HL-60 (cell line): ENCODE measurements at places on chromosomes 7 and 10.

DNA sequence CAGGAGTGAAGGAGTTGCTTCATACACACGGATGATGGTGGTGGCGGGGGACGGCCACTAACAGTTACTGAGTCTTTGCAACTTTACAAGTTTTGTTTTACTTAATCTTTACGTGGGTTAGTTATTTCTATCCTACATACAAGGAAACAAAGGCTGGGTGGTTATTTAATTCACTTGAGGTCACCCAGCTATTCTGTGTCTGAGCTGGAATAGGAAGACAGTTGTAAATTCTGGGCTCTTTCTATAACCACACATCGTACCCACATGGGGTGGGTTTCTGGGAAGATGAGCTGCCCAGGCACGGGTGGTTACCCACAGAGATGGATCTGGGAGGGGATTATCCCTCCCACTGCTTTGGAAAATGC lies 137.9 kb downstream of the ANLN start:
- DNase-seq: no peak

- DNase-seq: no peak
Observed at GRCh38 chr7:69908454-69908853, 310.2 kb downstream of the AUTS2 start.

DNA sequence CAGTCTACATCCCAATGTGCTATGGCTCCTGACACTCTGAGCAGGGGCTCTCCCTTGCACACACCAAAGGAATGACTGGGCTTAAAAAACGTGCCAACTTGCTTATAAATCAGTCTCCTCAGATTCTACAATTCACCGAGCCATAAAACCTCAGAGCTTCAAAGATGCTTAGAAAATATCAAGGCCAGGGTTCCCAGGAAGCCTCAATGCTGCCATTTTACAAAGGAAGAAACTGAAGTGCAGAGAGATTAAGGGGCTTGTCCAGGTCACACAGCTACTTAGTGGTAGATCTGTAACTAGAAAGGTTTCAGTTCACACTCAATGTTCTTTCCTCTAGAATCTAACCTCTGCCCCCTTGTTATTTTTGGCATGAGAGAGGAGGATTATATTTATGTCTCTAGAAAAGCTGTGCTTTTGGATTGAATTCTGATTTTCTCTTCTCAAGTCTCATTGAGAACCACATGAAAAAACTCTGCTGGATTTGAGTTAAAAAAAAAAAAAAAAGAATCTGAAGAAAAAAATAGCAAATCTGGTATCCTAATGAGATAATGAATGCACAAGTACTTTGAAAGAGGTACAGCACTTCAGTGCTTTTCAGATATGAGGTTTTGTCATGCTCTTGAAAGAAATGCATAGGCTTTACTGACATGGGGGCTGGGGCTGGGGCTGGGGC lies 22.3 kb upstream of the TSPAN33 start:
- no peak for DNase-seq

- DNase-seq: no peak
Observed at GRCh38 chr7:43351683-43352082, 231.2 kb upstream of the STK17A start.

DNA sequence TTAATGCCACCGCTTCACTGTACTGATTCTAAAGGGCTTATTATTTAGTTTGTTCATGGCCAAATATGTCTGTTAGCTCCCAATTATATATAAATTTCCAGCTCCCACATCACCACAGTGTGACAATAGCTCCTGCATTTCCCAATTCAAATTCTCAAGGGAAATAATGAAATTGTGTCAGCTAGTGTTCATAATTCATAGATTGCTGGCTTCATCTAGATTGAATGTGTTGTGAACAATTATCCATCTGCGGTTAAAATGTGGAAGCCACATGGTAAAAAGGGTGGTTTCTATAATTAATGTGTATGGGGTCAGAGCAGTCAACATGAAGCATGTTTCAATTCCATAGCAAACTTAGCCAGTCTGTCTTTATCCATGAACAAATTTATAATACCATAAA lies 154.3 kb downstream of the SEMA3E start:
- DNase-seq: no peak

DNA sequence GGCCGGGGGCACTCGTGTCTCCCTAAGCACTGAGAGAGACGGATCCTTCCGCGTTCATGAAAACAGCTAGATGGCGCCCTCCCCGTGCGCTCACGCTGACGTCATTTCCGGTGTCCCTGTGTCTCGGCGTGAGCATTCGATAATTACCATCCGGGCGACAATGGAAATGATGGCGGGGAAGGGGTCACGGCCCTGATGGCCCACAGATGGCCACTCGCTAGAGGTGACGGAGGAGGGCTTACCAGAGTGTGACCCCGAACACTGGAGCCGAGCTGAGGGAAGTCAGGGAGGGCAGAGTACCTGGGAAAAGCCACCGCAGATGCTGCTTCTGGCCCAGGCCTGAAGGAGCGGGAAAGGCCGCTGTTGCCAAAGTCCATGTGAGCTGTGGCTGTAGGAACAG lies 222.9 kb downstream of the TCERG1L start:
- DNase-seq: no peak

DNA sequence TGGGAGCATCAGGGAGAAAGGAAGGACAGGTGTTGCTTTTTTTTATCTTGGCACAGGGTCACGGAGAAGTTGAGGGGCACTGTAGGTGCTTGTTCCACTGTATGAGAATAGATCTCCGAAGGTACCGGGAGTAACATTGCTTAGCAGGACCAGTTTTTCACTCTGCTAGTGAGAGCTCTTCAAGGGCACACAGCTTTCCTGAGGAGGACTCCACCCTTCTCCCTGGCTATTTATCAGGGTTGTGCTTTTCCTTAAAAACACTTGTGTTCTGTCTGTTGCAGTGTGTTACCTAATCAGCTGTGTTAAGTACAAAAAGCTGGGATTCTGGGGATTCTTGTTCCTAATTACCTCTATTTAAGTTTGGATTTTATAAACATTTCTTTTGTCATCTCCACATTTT lies 160.5 kb downstream of the SND1 start:
- DNase-seq: no peak

DNA sequence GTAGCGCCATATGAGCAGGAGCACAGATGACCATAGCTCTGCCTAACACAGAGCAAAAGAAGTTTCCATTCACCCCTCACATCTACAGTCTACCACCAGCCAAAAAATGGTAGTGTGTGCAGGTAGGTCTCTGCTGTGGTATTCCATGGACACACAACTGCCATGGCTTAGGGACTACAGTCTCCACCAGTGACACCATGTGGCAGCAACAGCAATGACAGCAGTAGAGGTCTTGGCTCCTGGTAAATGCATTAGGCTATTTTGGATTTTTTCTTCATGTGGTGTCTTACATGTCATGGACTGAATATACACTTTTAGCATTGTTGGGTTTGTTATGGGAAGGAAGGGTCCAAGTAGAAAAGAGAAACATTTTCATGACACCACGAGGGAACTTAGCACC lies 70.1 kb upstream of the CABCOCO1 start:
- DNase-seq: no peak

DNA sequence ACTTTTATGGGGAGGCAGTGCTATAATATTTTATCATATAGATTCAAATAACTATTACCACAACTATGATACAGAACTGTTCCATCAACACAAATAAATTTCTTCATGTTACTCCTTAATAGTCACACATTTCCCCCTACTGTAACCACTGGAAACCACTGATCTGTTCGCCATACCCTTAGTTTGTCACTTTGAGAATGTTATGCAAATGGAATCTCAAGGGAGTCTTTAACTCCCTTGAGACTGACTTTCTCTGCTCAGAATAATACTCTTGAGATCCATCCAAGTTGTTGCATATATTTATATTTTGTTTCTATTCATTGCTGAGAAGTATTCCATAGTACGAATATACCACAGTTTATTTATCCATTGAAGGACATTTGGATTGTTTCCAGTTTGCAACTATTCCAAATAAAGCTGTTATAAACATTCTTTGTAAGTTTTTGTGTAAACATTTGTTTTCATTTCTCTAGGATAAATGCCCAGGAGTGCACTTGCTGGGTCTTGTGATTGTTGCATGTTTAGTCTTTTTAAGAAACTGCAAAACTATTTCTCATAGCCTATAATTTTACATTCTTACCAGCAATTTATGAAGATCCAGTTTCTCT lies 19.7 kb upstream of the PON2 start:
- no peak for DNase-seq

DNA sequence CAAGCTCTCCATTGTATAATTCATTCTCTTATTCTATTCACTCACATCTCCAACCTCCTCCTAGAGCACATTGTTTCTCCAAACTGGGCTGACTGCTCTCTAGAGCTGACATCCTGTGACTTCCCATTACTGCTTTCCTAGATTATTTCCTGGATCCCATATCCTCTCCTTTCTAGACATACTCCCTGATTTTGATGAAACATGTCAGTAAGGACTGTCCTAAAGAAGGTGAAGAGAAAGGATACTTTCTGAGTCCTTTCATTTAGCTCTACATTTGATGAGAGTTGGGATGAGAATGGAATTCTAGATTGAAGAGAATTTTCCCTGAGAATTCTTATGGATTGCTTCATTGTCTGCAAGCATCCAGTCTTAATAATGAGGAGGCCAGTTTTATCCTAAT lies 78.8 kb downstream of the CNNM2 start:
- no peak for DNase-seq

GRCh38 chr7:94634502-94634901 lies 21.4 kb downstream of the SGCE start:
- no peak for DNase-seq

- DNase-seq: no peak
Observed at GRCh38 chr7:35365523-35365922, 111.6 kb upstream of the TBX20 start.

GRCh38 chr7:46626261-46626660 lies 705.2 kb upstream of the IGFBP3 start:
- DNase-seq: no peak

GRCh38 chr7:63900394-63901203 lies 98.0 kb upstream of the ZNF722 start:
- peak; percentile 92 for DNase-seq

DNA sequence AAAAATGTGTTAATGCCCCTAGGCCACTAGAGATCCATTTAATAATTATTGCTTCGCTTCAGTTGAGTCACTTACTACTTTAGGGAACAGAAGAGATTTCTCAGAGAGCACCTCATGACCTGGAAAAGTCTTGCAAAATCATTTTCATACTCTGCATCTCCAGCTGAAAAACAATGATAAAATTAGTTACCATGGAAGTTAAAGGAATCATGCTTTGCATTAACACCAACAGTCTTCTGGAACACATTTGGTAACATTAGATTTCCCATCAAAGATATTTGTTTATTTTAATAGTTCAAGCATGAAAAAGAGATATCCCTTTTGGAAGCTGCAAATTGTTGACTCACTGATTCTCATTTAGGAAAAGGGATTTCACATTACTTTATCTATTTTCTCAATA lies 1.8 kb upstream of the STEAP2 start:
- DNase-seq: no peak

DNA sequence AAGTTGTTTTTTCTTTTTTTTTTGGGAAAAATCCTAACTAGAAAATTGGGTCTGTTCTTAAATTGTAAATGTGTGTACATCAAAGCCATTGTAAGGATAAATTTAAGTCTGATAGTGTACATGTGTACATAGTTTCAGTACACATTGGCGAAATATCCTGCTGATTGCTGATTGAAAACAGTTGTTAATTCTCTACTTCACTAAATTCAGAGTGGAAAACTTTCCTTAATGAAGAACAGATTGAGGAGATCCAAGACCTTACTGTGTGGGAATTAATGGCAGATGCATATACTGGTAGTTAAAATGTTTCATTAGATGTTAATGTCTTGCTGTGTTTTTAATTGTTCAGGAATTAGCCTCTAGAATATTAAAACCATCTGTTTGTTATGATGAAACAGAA lies 506.0 kb downstream of the AUTS2 start:
- DNase-seq: no peak

DNA sequence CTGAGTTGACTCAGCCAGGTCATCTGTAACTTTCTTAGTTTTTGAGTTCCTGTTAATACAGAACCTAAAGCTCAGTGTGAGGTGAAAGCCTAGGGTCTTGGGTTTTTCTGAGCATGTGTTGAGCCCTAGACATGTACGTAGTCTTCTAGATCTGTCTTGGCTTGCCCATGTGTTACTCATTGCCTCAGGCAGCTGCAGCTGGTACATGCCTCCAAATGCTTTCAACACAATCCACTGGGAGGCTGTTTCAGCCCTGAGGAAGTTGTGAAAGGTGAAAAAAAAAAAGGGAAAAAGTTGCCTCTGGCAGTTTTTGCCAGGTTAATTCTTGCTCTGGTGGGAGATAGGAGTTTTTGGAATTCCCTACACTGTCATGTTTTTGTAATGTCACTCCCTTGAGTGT lies 134.6 kb downstream of the RNF216 start:
- DNase-seq: no peak

DNA sequence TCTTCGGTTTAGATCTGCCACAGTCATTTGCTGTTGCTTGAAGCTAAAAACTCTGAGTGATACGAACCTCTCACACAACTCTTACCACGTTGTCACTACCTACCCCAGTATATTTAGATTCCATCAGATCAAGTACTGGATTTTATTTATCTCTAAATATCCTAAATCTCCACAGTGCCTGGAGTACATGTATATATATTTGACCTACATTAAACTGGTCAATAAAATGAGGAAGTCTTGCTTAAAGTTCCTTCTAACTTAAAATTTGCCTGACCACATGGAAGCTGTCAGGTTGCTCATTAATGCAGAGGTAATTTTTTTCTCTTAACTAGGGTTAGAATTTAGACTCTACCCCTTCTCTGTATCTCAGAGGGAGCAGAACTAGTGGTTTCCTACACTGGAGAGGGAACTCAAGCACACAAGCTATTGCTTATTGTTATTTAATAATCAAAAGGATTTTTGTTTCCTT lies 3.1 kb upstream of the MACC1 start:
- DNase-seq: peak; percentile 25

GRCh38 chr7:45919231-45919784 lies 1.8 kb downstream of the IGFBP3 start:
- no peak for DNase-seq

DNA sequence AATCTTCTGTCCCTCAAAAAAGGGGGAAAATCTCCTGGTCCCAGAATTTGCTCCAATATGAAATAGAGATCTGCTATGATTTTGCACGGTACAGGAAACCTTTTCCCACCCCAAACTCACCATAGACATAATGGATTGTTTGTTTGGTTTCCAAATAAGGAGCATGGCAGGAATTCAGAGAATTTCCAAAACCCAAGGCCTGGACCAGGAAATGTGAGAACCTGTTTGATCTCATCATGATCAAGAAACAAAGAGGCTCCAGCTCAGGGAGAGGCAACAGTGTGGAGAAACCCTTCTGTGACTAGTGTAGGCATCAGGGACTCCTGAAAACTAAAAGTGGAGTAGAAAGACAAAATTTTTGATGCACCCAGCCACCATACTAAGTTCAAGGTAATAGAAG lies 1548.1 kb upstream of the LRRTM3 start:
- DNase-seq: no peak

- no peak for DNase-seq
Observed at GRCh38 chr7:110974441-110974840, 116.5 kb upstream of the LRRN3 start.

DNA sequence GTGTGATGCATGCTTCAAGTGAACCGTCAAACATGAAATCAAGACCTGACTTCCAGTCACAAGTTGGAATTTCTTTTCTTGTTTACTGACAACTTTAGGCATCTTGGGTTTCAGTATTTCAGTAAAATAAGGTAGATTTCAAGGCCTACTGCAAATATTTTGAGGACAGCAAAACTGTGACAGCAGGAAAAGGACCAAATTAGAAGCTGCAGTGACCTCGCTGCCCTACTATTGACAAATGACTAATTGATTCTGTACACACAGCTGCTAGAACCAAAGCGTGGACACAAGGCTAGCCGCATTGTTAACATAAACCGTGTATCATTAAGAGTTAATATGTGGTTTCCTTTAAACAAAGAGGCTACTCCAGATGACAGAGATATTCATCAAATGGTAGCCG lies 105.7 kb upstream of the SEC61G start:
- DNase-seq: no peak
